ENCODE measurements at places on chromosomes 4 and X.

- DNase-seq = no peak
These were observed 3.0 kb upstream of the CITED1 start for GRCh38 chrX:72308566-72309296.

GRCh38 chr4:150310159-150310895 lies 232.1 kb downstream of the DCLK2 start:
- DNase-seq = no peak

DNA sequence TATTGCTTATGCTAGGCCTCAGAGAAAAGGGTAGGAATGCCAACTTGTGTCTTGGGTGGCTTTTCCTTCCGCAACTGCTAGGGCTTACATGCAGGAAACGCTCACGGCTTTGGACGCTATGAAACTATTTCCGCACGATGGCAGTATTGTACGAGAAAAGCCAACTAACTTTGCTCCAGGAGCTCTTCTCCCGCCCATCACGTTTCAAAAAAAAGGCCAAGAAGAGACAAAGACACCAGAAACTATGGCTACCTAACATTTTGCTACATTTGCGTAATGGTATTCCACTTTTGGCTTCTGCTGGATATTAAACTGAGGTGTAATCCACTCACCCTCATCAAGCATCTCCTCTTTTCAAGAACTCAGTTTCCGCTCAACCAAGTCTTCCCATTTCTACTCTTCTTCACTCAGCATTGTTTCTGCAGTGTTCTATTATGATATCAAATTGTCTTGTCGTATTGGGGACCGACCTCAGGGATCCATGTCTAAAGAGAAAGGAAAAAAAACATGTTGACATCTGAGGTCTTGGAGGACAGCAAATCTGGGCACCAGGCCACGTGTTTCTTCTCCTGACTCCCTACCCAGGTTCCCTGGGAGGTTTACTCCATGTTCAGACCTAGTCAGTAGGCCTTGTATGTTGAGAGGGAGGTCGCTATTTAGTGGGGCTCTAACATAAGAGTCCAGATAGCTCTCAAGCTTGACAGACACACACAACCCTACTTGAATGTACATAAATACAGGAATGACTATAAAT lies 239.4 kb upstream of the STK26 start:
- DNase-seq = no peak

GRCh38 chrX:152814048-152814447 lies 16.5 kb downstream of the CETN2 start:
- no peak for DNase-seq

DNA sequence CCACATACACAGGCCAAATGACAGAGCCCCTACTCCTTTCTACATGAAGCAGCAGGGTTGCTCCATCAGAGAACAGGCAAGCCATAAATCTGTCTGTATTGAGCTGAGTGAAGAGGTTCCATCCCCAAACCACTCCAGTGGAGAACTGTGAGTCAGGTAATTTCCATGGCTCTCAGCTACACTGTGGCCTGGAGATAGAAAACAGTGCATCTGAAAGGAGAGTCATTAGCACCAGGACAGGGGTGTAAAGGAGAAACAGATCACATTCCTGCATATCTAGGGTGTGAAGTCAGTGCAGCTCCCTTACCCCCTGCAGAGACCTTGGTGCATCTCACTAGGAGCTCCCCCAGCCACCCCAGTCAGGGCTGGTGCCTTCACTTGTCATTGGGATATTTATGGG lies 314.7 kb downstream of the CHIC1 start:
- no peak for DNase-seq

DNA sequence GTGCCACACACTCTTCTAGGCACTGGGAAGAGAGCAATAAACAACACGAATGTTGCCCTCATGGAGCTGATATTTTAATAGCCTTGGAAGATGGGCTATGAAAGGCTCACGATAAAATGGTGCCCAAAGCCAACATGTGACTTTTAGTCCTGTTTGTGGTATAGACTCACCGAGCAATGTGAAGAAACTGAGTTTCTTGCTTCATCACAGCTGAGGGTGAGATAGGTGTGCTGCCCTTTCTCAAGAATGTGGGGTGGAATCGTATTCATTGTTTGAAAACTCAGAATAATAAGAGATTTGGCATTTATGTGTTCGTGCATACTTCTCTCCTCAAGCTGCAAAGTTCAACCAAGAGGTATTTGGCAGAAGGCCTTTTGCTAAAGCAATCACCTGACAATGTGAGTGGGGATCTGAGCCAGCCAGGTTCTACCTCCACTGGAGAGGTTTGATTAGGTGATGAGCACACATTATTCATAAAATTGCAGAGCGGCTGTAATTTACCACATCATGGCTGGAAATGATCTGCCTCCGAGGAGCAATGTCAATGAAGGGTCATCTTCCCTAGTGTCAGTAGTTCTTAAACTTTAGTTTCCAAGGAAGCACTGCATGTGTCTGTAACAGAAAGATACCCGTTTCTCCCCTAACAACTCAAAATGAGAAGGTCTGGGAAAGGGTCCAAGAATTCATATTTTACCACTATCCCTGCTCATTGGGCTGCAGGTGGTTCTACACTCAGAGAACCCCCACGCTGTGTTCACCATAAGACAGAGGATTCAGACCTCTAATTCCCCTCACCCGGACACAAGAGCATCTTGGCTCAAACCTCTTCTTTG lies 41.9 kb upstream of the CBR4 start:
- DNase-seq = no peak

DNA sequence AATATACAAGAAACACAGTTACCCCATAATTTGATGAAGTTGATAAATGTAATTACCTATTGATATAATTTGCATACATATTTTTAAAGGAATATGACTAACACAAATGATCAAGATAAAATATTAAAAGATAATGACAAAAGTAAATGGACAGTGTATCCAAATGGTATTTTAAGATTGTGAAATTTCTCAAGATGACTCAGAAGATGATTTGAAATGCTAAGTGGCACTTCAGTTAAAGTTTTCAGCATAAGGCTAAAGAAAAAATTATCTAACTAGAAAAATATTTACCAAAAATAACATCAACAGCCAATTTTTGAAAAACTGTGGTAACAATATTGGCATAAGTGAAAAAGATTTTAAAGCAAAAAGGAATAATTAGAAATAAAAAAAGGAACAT lies 248.4 kb upstream of the NDST4 start:
- DNase-seq = no peak

DNA sequence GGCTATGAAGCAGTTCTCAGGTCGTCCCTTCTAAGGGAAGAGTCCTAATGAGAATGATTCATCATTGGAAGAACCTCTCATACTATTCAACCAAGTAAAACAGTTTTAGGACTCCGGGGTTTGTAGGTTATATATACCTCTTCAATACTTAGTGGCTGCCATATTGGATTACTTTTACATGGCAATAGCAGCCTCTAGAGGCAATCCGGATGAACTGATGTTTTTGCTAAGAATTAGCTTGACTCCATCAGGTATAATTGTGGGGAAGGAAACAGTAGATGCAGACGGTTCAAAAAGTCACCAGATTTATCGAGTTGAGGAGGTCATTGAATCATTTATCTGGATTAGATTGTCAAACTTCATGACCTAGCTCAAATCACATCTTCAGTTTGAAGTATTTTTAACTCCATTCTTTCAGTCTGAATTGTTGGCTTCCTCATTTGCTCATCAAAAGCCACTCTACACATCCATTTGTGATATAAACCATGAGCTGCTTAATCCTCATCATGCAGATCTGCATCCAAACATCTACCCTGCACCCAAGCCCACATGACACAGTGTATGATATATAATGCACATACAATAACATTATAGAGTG lies 28.4 kb downstream of the GUCY1B1 start:
- no peak for DNase-seq

GRCh38 chr4:118340109-118340508 lies 12.7 kb downstream of the PRSS12 start:
- DNase-seq = no peak

Data from stimulated activated CD8-positive, alpha-beta memory T cell treated with anti-CD3 and anti-CD28 coated beads, Interleukin-15, amount 100 ng/mL, for 4 hours (primary cell).